ENCODE measurements at places on chromosomes 1 and 21.

GRCh38 chr1:181548497-181548896 lies 65.2 kb downstream of the CACNA1E start:
- no peak for DNase-seq

GRCh38 chr1:207890136-207890738 lies 20.7 kb downstream of the CD34 start:
- no peak for DNase-seq

DNA sequence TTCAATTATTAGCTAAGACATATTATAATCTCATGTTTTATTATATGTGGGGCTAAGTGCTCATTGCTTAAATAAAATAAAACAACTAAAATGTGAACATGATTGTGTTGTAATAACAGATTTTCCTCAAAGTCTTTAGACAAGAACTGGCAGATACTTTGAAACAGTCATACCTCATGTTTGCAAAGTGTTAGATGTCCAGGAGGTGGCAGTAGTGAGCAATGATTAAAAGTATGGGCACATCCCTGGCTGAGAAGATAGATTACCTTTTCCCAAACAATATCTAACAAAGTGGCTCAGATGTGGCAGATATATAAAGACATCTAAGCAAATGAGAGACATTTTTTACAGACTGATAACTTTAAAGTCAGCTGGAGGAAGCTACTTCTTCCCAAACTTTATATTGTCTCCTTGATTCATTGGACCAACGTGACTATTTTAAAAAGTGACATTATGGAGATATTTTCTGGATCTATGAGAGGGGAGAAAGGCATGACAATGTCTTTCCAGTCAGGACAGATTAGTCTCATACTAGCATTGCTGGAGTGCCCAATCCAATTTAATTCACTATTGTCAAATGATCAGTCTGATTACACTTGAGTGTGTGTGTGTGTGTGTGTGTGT lies 269.8 kb downstream of the S1PR1 start:
- DNase-seq: peak; percentile 32

DNA sequence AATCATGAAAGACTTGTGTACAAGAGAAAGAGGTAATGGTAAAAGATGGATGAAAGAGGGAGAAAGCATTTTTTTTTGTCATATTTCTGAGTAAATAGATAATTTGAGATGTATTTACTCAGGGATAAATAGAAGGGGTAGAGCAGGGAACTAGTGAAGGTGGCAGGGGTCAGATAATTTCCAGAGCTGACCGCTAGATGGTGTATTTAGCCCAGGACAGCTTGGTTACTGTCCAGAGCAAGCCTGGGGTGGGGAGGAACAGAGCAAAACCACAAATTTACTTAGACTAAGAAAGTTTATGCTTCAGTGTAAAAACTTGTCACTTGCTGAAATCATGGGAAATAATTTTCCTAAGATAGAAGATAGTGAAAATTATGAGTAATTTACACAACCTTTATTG lies 91.5 kb downstream of the XCL2 start:
- no peak for DNase-seq

GRCh38 chr1:116962987-116963639 lies 38.4 kb upstream of the CD101 start:
- no peak for DNase-seq

DNA sequence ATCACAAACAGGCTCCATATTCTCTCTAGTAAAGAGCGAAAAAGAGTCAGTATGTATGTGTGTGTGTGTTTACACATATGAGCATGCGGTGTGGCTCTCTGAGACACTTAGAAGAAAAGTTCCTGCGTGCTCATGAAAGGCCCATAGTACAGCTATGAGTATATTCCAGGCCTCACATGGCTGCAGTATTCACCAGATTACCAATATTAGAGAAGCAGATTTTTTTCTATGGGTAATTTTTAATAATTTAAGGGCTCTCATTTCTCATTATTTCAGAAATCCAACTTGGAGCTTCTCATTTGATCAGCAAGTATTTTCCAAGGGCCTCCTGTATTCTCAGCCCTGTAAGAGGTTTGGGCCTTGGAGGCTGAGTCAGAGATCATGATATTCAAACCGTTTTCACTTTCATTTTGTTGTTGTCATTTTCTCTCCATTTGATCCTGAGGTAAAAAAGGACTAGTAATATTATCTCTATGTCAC lies 232.9 kb upstream of the SGIP1 start:
- DNase-seq: no peak

DNA sequence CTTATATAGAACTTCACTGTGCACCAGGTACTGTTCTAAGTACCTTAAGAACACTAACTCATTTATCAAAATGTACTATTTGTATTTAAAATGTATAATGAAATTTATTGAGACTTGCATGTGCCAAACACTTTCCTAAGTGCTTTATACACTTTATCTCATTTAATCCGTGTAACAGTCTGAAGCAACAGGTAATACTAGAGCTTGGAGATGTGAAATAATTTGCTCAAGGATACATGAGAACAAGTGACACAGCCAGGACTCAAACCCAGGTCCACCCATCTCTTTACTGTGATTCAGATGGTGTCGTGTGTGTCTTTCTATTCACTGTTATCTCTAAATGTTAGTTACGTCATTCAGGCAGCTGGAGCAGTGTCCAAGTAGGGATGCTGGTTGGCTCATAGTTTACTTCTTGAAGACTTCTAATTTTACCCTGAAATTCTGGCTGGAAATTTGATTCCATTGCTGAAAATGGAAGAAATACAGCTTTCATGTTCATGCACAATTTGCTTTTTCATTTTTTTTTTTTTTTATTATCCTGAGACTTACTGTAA lies 169.7 kb upstream of the UBE2U start:
- DNase-seq: no peak

DNA sequence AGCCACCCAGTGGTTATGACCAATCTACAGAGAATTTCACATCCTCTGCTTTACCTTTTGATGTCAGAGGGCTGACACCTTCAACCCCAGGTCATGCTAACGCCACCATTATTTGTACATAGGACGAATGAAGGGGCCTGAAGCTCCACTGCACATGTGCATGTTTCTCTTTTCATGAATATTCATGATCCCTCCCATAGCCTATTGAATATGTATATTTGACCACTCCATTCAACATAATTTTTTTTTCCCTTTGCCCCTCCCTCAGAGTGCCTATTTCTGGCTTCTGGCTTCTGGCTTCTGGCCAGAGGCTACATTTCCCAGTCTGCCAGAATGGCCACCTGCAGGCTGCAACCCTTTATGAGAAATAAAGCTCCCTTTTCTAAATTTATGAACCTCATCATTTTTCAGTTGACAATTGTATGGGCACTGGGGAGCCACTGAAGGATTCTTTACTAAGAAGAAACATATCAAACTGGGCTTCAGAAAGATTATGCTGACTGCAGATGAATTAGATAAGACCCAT lies 406.7 kb downstream of the SIPA1L2 start:
- peak; percentile 23 for DNase-seq

DNA sequence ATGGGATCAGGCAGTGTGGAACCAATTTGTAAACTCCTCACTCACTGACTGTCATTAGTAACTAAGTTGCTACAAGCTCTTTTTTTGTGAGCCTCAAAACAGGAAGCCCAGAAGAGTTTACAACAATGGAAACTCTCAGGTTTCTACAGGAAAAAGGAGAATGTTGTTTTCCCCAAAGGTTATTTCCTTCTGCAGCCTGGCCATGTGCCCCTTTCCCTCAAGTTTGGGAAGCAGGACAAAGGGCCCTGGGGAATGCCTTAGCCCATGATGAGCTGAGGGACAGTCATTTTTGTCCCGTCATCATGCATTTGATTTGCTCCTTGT lies 395.9 kb downstream of the KIF26B start:
- no peak for DNase-seq

DNA sequence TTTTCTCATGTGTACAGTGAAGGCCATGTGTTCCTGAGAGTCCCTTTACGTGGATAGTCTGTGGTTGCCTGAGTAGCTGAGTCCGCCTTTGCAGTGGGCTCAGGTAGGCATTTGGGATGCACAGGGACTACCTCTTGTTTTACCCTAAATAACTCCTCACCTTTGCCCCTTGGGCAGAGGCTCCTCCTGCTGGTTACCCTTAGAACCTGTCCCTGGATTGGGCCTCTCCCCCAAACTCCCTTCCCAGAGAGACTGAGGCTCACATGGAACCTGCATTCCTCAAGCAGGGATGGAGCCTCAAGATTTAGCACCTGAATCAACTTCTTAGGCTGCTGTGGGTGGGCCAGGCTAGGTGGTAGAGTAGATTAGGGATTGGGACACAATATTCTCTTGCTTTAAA lies 111.7 kb downstream of the FOXD2 start:
- no peak for DNase-seq

DNA sequence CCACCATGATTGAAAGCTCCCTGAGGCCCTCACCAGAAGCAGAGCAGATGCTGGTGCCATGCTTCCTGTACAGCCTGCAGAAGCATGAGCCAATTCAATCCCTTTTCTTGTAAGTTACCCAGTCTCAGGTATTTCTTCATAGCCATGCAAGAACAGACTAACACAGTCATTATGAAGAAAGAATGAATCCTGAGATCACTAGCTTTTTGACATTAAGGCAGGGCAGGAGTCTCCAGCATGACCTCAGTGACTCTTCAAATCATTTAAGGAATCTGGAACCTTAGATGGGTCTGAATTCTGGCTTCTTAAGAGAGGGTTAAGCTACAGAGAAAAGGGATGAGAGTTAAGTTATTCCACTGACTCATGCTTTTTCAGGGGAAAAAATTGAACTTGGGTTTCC lies 79.0 kb downstream of the PTPN14 start:
- DNase-seq: no peak

DNA sequence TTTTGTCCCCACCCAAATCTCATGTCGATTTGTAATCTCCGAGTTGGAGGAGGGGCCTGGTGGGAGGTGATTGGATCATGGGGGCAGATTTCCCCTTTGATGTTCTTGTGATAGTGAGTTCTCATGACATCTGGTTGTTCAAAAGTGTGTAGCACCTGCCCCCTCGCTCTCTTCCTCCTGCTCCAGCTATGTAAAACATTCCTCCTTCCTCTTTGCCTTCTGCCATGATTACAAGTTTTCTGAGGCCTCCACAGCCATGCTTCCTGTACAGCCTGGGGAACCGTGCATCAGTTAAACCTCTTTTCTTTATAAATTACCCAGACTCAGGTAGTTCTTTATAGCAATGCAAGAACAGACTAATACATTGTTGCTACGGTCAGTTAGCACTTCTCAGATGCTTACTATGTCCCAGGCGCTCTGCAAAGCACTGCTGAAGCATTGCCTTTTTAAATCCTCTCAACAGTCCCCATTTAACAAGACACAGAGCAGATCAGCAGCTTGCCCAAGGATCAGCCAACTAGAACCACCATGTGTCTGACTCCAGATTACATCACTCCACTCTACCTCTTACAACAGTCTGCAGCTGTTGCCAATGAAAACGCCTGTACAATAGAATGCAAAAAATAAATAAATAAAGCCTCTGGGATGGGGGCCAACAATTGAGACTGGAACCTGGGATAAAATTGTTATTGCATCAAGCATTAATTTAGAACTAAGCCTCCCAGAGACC lies 52.4 kb upstream of the USP1 start:
- DNase-seq: peak; percentile 82

GRCh38 chr1:38600286-38600685 lies 259.3 kb downstream of the RRAGC start:
- no peak for DNase-seq

DNA sequence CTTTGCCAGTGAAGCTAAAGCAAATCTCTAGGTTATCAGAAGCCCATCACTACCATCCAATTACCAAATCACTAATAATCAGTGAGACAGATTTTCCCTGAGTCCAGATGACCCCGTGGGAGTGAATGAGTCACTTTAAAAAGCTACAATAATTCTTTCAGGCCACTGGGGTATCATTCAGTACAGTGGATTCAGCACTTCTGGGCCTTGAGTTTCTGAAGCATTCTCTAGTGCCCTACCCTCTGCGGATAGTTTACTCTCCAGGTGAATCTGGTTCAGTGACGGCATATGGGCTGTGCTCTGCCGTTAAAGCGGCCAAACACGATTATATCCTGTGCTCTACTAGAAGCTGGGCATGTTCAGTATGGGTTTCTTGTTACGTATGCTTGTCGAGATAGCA lies 26.1 kb downstream of the NR5A2 start:
- DNase-seq: no peak

DNA sequence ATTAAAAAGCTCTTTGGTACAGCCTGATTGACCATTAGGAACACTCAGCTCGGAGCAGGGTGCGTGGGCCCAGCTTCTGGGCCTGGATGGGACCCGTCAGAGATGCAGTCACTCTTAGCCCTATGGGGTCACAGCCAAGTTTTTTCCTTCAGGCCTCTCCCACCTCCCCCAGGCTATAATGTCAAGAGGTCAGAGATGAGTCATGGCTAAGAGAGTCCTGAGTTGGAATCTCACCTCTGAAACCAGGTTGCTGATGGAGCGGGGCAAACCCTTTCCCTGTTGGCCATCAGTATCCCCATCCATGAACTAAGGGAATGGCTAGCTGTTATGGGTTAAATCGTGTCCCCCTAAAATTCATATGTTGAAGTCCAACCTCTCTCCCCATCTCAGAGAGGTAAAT lies 195.9 kb upstream of the POU3F1 start:
- no peak for DNase-seq

DNA sequence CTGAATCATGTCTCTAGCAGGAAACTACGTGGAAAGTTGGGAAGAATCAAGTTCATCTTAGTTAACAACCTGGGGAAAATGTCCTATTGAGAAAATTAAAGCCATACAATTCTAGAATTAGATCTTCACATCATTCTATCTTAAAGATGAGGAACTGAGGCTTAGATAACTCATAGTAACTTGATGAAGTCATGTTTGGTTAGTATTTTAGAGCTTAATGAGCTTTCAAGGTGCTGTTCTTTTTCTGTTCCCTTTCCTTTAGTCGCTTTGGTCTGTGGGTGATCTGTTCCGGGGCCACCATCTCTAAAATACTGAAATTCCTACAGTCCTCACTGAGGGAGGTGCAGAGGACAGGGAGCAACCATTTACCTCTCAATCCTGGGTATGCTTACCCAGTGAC lies 4.3 kb upstream of the GLUL start:
- DNase-seq: no peak

GRCh38 chr1:204356997-204357396 lies 2.7 kb downstream of the PLEKHA6 start:
- DNase-seq: no peak

- DNase-seq: no peak
These were observed 117.6 kb downstream of the AK5 start for GRCh38 chr1:77399250-77400086.

- DNase-seq: no peak
These were observed 1.2 kb downstream of the AK5 start for GRCh38 chr1:77282866-77283539.

DNA sequence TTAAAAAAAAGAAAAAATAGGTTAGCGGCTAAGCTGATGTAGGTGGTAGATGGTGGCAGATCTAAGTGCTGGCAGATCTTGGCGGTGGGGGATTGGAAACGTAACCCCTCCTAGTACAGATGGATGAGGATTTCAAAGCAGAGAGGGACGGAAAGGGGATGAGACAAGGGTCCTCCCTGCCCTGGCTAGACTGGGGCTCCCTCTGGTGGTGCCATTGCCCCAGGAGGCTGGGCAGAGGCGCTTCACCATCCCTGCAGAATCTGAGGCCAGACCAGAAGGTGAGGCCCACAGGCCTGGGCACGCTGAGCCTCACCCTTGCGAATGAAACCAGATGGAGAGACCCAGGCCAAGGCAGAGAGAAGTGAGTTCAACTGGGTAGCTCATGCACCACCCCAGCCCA lies 7.0 kb upstream of the PLEKHA6 start:
- no peak for DNase-seq
